ENCODE measurements at places on chromosomes 11 and 22.
A peak's percentile ranks its signal among the peaks of the same experiment; 100 is the strongest.

DNA sequence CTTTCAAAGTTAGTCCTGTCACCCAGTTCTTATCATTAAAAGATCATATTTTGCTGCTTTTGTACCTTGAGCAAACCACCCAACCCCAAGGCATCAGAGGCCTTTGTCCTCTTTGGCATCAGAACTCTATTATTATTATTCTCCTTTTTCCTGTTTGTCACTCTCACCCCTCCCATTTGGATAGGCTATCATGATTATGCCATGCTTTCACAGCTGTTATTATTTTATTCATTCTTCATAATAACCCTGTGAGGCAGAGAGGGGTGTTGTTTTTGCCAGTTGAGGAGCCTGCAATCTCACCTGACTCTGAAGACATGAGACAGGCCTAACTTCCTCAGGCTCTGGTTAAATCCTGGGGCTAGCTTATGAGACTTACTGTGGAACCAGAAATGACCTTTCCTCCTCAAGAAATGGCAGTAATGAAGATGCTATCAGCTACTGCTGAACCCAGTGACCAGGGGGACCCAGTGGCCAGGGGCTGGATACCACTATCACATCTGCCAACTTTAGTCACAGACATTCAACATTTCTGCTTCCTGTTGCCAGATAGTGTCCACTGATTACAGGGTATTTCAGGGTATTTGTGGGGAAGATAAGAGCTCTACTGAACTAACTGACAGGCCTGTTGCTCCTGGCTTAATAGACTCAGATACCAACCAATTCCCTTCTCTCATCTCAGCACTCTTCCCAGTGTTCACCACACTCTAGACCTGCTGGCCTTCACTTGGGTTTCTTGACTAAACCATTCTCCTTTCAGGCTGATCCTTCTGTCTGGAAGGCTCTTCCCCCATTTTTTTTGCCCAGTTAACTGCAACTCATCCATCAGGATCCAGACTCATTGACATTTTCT, 11.8 kb upstream of the SWAP70 start:
- no peak for DNase-seq

DNA sequence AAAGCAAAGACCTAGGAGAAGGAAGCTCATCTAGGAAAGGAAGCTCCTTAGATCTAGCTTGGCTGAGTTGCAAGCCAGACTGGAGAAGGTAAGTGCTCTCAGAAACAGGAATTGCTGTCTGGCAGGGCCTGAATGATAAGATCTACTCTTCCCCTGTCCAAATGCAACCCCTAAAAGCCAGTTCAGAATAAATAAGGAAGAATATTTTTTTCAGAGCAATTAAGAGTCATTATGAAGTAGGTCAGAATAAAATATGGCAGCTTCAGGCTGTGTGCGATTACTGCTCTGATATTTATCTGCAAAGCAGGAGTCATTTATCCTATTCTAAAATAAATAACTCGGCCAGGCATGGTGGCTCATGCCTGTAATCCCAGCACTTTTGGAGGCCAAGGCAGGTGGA, 82.1 kb downstream of the PIWIL4 start:
- DNase-seq: no peak

GRCh38 chr11:124875401-124875800, 10.2 kb downstream of the ROBO3 start:
- no peak for DNase-seq

GRCh38 chr11:69311767-69312385, 17.9 kb downstream of the MYEOV start:
- DNase-seq: peak; percentile 11

GRCh38 chr11:58924230-58924629, 15.1 kb upstream of the GLYATL1 start:
- no peak for DNase-seq

- DNase-seq: no peak
Observed at GRCh38 chr11:112523951-112524350, 263.3 kb upstream of the PLET1 start.

DNA sequence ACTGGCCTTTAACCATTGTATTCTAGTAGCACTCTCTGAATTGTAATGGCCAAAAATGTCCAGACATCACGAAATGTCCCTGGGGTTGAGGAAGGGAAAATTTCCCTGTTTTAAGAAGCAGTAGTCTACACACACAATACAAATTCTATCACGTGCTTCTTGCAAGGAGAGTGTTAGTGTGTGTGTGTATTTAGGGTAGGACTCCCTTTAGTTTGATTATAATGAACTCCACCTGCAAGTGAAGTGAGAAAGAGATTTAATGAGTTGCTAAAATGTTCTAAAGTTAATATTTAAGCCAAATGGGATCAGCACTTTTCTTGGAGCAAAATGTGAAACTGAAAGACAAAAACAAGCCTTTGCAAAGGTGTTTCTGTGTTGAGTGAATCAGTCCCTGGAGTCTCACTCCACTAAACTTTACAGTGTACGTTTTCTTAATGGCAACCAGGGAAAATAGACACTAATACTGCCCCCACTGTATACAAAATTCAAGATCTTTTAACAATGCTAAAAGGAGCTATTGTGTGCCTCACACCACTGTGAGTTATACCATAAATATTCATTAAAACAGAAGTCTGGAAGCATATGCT, 590.3 kb upstream of the TENM4 start:
- no peak for DNase-seq

GRCh38 chr11:72283947-72284346, 40.0 kb upstream of the PHOX2A start:
- no peak for DNase-seq

- no peak for DNase-seq
Observed at GRCh38 chr11:128152796-128153696, 434.3 kb downstream of the ETS1 start.

- no peak for DNase-seq
Observed at GRCh38 chr11:15558513-15559181, 443.9 kb downstream of the INSC start.

DNA sequence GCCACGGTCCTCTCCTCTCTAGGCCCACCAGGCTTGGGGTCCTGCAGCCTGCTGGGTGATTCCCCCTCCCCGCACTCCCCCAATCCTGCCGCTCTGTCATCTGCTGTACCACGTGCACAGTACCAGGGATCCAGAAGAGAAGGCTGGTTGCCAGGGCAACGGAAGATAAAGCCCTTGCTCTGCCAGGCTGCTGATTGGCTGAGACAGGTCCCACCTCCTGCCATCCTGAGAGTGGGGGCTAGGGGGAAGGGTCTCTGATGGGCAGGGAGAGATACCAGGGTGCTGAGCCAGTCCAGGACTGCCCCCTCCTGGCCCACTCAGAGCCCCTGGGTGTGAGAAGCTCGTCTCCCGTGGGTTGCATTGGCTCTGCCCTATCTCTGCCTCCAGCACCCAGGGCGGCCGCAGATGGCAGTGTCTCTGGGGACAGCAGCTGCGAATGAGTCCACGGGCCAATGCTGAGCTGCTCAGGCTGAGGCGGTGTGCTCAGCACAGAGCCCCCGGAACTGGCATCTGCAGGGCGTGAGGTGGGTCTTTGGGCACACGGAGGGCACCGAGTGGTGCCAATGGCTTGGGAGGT, at the start of gene SMIM45:
TSS of gene SMIM45 (plus strand) at position 253 of the 577 bp plus-strand sequence.
- no peak for DNase-seq

GRCh38 chr22:49760630-49761571, 66.8 kb downstream of the BRD1 start:
- DNase-seq: no peak

DNA sequence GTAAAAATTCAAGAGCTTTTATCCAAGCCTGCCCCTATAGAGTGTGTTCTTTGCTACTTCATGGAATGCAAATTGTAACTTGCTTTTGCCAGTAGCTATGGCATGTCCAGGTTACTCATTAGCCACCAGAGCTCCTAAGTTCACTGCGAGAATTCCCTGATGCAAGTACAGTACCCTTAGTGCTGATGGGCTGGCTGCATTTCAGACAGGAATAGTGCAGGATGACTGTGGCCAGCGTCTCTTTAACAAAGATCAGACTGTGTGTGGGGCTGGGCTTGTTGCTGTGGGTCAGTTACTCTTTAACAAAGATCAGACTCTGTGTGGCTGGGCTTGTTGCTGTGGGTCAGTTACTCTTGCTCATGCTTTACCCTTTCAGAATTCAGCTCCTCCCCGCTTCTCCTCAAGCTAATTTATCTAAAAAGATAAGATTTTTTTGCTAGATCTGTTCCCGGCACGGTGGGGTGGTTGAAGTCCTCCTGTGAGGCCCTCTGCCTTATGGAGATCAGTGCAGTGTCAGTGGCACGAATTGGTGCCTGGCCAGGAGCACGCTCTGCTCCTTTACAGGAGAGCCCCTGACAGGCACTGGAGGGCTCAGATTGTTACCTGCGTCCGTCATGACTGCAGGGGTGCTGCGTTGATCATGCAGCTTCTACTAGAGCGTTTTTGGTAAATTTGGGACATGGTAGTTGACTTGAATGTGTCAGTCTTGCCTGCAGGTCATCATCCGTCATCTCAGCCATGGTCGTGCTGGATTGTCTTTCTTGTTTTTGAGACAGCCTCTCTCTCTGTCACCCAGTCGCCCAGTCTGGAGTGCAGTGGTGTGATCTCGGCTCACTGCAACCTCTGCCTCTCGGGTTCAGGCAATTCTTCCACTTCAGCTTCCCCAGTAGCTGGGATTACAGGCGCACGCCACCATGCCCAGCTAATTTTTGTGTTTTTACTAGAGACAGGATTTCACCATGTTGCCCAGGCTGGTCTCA, 27.0 kb downstream of the AP2A2 start:
- DNase-seq: no peak

DNA sequence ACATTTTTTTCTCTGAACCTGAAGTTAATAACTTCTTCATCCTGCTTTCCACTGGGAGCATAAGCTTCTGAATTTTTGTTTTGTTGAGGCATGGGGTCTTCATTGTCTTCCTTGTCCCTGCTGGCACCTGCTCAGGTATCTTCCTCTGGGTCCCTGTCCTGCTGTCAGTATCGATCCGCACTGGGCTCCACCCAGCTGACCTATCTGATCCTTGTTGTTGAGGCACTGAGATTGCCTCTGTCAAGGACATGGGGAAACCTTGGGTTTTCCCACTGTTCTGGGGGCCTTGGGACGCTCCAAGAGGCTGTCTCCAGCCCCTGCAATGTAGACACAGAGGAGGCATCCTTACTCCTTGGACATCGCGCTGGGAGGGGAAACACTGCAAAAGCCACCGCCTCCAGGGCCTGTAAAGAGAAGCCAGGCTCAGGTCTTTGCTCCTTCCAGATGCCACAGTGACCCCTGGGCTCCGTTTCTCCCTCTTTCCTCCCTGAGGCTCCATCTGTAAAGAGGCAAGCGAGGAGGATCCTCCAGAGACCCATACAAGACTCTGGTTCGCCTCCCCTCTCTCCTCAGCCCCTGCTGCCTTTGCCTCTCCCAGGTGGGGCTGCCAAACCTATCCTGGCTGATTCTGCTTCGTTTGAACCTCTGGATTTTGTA, 8.6 kb upstream of the RBFOX2 start:
- DNase-seq: no peak

DNA sequence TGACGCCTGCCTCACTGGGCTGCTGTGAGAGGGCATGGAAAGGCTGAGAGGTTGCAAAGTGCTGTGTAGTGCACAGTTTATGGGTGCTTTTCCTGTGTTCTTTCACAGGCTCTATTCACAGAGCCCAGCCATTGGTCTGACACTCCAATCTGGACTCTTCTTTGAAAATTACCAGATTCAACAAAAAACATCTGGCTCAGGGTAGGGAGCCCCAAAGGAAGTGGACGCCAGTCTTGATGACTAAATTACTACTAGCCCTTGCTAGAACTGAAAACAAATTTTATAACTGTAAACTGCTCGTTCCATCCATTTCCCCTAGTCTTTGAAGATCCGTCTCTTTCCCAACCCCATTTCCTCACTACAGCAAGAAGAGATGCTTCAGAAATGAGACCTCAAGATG, 178.6 kb downstream of the TENM4 start:
- no peak for DNase-seq

DNA sequence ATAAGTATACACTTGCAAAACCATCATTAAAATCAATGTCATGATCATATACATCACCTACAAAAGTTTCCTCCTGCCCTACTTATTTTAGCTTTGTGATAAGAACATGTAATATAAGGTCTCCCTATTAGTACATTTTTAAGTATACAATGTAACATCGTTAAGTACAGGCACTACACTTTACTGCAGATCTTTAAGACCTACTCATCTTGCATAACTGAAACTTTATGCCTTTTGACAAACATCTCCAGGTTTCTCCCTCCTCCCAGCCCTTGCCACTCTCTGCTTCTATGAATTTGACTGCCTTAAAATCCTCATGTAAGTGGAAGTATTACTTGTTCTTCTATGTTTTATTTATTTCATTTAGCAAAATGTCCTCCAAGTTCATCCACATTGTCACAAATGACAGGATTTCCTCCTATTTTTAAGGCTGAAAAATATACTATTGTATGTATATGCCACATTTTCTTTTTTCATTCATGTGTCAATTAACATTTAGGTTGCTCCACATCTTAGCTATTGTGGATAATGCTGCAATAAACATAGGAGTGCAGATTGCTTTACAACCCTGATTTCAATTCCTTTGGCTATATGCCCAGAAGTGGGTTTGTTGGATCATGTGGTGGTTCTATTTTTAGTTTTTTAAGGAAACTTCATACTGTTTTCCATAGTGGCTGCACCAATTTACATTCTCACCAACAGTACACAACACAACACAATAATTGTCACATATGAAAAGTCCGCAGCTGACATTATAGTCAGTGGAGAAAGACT, 471.1 kb upstream of the ANO3 start:
- DNase-seq: no peak

- DNase-seq: no peak
Observed at GRCh38 chr11:44605965-44606364, 40.5 kb downstream of the CD82 start.

- no peak for DNase-seq
Observed at GRCh38 chr11:57322256-57323166, 2.2 kb downstream of the TNKS1BP1 start.

GRCh38 chr11:61963016-61963281, 4.5 kb downstream of the FTH1 start:
- DNase-seq: no peak

- peak; percentile 75 for DNase-seq
Observed at GRCh38 chr11:9601037-9601875, 27.8 kb downstream of the WEE1 start.

- DNase-seq: peak; percentile 94
Observed at GRCh38 chr11:72821920-72822799, 7.9 kb downstream of the ATG16L2 start.

DNA sequence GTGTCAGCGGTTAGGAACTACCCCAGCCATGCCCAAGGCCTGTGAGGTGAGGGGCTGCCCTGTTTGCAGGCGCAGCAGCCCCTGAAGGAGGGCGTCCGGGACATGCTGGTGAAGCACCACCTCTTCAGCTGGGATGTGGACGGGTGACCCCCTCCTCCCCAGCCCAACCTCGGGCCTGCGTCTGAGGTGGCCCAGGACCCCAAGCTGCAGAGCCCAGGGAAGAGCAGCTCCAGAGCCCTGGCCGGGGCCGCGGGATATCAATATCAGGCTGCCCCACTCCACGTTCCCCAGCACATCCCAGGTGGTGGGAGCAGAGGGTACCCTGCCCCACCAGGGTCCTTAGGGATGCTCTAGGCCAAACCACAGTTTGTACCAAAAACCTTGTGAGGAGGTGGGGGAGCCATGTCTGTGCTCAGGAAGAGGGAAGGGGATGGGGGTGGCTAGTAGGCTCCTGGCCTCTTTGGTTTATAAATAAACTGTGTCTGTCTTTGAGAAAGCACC, 39.3 kb downstream of the SGSM3 start:
- no peak for DNase-seq

Data from CD4-positive, alpha-beta T cell treated with Interleukin-2 at 100 ng/mL for 4 hours (primary cell).